Fibroblast of skin of scalp (primary cell): ENCODE measurements at places on chromosomes 5 and 9.
A peak's percentile ranks its signal among the peaks of the same experiment; 100 is the strongest.

- DNase-seq: no peak
Measured at GRCh38 chr5:96335873-96336272, 97.2 kb downstream of the PCSK1 start.

DNA sequence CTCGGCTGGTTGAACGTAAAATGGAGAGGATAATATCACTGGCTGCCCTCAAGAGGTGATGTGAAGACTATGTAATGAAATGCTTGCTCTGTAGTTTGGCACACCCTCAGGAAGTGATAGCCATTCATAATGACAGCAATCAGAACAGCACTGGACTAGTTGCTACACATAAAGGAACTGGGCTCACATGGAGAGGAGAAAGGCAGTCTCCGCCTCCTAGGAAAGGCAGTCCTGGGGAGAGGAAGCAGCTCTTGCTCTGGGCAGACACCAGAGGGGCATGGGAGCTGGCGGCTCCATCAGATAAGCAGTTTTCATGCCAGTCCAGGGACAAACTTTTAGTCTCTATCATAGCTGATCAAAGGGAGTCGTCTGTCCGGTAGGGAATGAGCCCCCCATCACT is 46.9 kb downstream of the ARHGEF37 start:
- DNase-seq: no peak

GRCh38 chr5:169880012-169880663 is 100.2 kb downstream of the INSYN2B start:
- DNase-seq: no peak

DNA sequence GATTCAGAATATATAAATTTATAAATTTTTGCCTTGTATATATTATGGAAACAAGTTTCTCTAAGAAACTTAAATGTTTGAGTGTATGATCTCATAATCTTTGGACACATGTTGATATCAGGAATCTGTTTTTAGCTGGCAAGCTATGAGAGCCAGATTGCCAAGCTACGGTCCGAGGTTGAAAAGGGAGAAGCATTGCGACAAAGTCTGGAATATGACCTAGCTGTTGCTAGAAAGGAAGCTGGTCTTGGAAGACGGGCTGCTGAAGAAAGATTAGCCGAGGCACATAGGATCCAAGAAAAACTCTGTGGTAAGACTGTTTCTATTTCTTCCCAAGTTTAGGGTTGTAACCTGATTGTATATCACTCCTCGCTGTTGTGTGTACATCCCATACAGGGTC is 25.9 kb downstream of the CCDC171 start:
- DNase-seq: no peak

- DNase-seq: no peak
Measured at GRCh38 chr5:135010502-135011354, 23.3 kb downstream of the PITX1 start.

DNA sequence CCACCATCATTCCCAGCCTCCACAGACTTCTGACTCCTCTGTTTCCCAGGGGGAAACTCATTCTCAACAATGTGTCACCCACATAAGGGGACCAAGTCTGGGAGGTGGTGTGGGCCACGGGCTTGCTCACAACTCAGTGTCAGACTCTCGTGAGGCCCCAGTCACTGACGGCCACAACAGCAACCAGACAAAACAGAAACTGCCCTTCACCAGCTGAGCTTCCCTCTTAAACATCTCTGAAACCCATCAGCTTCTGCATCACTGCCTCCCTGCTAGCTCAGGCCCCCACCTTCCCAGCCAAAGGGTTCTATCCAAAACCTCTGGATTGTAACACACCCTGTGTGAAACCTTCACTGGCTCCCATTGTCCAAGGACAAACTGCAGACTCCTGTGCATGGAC is 273.4 kb downstream of the CDK5RAP2 start:
- DNase-seq: no peak

GRCh38 chr5:36502608-36503007 is 103.8 kb upstream of the SLC1A3 start:
- peak; percentile 97 for DNase-seq

DNA sequence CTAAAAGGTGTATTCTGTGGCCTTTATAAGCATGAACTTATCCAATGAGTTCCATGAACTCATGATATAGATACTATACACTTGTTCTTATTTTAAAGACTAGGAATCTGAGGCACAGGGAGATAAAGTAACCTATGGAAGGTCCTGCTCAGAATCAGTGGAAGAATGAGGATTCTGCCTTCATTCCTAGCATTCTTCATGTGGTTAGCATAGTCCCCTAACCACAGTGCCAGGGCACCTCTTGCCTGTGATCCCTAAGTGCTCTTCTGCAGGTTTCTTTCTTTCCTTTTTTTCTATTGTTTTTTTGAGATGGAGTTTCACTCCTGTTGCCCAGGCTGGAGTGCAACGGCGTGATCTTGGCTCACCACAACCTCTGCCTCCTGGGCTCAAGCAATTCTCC is 174.1 kb downstream of the C9orf152 start:
- DNase-seq: no peak

DNA sequence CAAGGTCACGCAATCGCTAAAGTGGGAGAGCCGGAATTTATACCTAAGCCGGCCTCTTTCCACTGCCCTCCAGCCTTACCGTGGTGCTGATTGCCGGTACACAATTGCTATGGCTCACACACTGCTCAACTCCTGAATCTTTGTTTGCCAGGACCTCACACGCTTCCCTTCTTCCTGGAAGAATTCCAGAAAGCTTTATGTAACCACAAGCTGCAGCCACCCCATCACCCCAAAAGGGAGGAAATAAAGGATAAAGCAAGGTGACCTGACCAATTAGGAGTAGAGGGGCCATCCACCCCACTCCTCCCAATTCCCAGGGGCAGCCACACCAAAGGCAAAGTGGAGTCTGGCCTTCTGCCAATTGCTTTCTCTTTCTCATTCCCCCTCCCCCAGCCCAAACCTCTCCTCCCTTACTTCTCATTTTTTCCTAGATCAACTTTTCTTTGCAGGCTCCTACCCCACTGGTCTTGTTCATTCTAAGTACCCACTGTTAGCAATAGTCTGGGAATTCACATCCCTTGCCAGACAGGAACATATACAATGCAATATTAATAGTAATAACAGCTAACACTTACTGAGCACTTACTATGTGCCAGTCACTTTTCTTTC is 18.0 kb upstream of the CDC23 start:
- DNase-seq: peak; percentile 61

GRCh38 chr9:116737152-116737546 is 50.0 kb downstream of the TRIM32 start:
- DNase-seq: peak; percentile 81

- DNase-seq: peak; percentile 52
Measured at GRCh38 chr9:86413971-86414880, 60.0 kb upstream of the TUT7 start.

DNA sequence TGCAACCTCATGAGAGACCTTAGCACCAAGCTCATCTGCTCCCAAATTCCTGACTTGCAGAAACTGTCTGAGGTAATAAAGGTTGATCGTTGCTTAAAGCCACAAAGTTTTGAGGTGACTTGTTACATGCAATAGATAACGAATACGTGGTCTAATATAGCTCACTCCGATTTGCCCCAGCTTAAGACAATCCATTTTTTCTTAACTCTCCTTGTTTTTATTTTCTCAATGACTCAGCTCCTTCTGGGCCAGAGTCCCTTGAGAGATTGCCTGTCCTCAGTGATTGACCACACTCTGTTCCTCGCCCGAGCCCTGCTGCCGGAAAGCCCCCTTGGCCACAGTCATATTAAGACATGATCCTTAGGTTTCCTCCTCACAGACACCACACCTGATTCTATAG is 63.7 kb upstream of the FANCC start:
- DNase-seq: peak; percentile 60

GRCh38 chr9:88355166-88355565 is 33.1 kb upstream of the SPIN1 start:
- DNase-seq: no peak

DNA sequence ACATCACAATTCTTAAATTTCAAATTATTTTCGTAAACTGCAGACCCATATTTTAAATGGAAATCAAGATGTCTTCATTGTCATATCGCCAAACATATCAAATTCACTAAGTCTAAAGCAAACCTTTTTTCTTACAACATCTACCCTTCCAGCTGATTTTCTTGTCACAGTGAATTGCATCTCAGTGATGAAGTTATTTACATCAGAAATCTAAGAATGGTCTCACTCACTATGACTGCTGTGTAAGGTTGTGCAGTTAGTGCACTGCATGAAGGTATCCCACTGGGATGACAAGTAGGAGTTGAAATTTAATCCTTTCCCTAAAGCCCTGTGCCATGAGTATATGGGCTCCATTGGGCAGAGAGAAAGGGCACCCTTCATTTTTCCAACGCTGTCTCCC is 399.4 kb upstream of the ITGA1 start:
- no peak for DNase-seq

- no peak for DNase-seq
Measured at GRCh38 chr9:88075966-88076285, 62.3 kb downstream of the SPATA31C2 start.

GRCh38 chr5:38369692-38370091 is 111.3 kb downstream of the EGFLAM start:
- peak; percentile 26 for DNase-seq

GRCh38 chr5:112549127-112549526 is 130.1 kb upstream of the EPB41L4A start:
- no peak for DNase-seq

GRCh38 chr5:4082966-4083564 is 487.4 kb downstream of the IRX1 start:
- DNase-seq: peak; percentile 53

GRCh38 chr5:173480896-173481295 is 135.6 kb downstream of the BOD1 start:
- no peak for DNase-seq

GRCh38 chr5:141691286-141691866 is 9.3 kb upstream of the ARAP3 start:
- DNase-seq: no peak

DNA sequence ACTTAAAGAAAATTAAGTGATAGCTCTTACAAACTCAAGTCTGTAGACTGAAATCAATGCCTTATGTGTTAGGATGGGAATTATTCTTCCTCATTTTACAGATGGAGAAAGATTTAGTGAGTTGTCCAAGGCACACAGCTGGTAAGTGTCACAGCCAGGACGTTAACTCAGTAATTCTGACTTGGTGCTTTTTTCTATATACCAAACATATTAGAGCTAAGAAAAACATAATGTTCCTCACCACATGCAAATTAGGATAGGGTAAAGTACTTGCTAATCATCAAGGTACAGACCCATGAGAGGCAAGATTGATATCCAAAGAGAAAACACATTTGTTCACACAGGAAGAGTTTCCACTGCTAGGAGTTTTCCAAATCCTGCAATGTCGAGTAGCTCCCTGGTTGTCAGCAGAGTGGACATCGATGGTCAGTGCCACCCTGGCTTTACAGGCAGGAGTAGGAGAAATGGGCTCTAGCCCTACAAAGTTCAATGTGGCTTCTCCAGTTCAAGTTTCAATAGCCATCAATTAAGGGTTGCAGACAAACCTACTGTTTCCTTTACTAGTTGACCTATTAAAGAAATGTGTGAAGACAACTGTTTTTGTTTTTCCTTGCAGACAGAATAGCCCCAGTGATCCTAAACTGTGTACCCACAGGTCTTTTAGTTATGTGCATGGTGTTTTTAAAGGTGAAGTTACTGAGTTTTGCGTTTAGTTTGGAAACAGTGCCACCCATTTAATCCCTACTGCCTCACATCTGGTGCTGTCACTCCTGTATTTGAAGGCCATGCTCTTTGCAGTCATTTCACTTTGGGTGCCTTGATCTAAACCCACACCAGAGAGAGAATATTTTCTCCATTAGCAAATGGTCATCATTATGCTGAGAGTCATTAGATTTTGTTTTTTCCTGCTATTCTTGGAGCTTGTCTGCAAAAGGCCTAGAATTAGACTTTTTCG is 460.8 kb upstream of the SMARCA2 start:
- no peak for DNase-seq

DNA sequence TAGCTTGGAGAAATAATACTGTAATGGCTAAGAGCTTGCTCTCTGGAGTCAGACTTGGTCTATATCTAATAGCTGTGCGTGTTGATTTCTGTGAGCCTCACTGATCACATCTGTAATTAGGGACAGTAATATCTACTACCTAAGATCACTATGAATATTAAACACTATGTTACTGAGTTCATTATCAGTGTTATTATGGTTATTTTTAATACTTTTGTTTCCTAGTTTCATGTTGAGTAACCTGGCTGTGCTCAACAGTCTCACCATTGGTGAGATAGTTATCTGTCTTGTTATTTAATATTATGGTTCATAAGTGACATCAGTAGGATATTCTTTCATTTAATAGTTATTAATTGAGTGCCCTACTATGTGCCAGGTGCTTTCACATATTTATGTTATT is 22.4 kb upstream of the CAVIN4 start:
- DNase-seq: no peak

GRCh38 chr5:140258016-140258415 is 44.9 kb downstream of the PFDN1 start:
- DNase-seq: peak; percentile 90
